Stimulated activated CD8-positive, alpha-beta memory T cell treated with anti-CD3 and anti-CD28 coated beads, Interleukin-7, amount 100 ng/mL, for 4 hours (primary cell): ENCODE measurements at places on chromosomes 3 and 15.

DNA sequence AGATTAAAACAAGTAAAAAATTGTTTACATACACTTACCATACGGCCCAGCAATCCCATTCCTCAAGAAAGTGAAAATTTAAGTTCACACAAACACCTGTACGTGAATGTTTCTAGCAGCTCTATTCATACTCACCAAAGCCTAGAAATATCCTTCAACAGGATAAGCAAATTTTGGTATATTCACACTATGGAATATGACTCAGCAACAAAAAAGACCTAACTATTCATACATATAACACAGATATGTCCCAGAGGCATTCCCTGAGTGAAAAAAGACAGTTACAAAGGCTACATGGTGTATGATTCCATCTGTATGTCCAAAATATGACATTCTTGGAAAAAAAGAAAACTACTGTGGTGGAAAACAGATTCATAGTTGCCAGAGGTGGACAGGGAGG, 40.1 kb upstream of the THUMPD3 start:
- no peak for DNase-seq

DNA sequence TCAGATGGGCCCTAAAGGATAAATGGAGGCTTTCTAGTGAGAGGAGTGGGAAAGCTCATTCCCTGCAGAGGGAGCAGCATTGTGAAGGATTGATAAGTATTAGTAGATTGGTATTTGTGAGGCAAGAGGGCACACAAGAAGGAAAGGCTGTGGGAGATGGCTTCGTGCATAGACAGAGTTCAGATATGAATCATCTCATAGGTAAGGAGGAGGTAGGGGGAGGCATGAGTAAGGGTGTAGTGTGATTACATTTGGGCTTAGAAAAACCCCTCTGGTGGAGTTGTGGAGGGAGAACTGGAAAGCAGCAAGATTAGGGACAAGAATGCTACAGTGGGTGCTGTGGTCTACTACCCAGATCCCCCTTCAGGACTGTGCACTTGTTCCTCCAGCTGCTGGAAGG, 29.6 kb downstream of the ONECUT1 start:
- no peak for DNase-seq

GRCh38 chr15:98896802-98897732, 110.5 kb downstream of the PGPEP1L start:
- DNase-seq, result no peak

- no peak for DNase-seq
Observed at GRCh38 chr15:100156201-100156600, 185.6 kb downstream of the ADAMTS17 start.

DNA sequence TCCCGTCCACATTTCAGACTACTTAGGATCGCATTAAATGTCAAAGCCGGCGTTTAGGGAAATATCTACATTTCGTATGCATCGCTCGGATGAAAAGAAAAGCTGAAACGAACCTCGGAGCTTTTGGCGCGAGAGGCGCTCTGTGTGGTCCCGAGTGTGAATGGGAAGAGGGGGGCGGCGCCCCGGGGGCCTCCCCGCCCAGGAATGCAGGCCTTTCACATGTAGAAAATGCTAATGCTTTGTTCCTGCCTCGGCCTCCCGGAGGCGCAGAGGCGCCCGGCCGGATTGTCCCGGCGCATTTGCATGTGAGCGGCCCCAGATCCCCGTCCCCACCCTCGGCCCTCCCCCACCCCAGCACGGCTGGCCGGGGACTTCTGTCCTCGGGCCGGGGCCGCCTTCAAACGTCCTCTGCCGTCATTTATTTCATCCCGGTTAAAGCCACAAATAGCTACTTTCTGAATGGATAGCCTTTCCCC, 37.0 kb upstream of the TRIM71 start:
- no peak for DNase-seq
